ENCODE measurements at places on chromosomes 5 and 9. TPM values are rescaled to one million over a fixed set of nuclear protein-coding genes. Genes with fewer than 3 reads are reported as not detected.

DNA sequence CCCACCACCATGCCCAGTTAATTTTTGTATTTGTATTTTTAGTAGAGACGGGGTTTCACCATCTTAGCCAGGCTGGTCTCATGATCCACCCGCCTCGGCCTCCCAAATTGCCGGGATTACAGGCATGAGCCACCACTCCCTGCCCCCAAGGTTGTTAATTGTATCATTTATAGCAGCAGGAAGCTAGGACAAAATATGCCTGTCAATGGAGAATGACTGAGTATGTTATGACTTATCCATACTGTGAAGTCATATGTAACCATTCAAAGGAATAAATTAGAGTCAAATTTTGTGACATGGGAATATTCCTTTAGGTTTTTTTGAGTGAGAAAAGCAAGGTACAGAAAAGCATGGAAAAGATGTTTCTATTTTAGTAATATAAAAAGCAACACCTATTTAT is 3.9 kb upstream of the DAB2 start:
- DNase-seq: no peak

GLRA1 gene
- not detected for total RNA-seq

DNA sequence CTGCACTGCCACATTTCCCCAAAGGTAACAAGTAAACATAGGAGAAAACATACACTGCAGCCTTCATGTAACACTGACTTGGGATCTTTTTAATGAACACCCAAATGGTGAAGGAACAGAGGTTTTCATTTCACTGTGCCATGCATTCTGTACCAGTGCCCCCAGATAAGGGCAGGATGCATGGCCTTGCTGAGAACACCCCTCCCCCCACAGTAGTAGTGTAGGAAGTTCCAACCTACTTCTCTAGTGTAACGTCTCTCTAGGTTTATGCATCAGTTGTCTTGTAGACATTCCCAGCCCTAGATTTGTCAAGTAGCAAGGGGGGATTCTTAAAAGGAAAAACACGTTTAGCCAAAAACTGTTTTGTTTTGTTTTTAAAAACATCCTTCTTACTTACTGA is 29.9 kb downstream of the MAP3K1 start:
- no peak for DNase-seq

GRCh38 chr5:101543780-101544179 is 640.7 kb upstream of the ST8SIA4 start:
- no peak for DNase-seq

GRCh38 chr5:66553916-66554575 is 42.1 kb upstream of the MAST4 start:
- no peak for DNase-seq

FGFR4 gene
- 130 TPM for total RNA-seq

DNA sequence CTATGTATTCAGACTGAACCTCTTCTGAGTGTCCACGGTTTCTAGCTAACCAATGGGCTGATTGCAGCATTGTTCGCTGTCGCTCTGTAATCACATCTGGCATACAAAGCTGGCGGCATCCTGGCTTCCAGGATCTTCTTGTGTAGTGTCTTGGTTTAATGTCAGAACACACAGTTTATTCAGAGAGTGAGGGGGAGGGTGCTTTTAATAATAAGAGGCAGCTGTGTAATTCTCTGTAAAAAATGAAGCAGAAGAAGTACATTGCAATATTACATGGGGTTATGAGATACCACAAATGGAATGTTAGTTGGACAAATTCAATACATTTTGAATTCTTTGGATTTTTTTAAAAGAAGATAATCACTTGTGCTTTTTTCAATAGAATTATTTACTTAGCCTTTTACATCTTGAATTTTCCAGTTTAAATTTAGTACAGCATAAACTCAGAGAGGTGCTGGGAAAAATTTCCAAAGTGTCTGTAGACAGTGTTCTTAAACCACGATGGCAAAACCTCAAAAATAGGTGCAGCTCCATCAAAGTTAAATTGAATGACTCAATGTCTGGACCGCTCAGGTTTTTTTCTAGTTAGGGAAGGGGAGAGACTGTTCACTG is 206.0 kb downstream of the PCSK1 start:
- no peak for DNase-seq

GRCh38 chr5:112696786-112697185 is 40.9 kb upstream of the APC start:
- no peak for DNase-seq

CKMT2 gene
- total RNA-seq: 0.88 TPM
